ENCODE measurements at places on chromosomes 2 and 18.

GRCh38 chr2:239326831-239327535 is 73.8 kb downstream of the HDAC4 start:
- peak; percentile 63 for DNase-seq

DNA sequence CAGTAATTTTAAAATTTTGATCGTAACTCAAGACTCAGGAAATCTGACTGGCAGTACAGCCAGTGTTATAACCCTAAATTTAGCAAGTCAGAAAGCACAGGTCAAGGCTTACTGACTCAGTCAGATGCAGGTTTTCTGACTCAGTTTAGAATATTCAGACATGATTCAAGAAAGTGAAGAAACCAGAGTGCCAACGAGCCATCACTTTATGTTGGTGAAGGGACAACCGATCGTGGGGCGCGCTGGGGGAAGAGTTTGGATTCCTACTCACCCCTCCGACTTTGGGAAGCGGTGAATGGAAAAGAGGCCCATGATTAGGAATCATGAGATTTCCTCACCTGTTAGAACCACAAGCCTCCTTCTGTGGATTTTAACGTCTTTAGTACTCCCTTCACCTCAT is 998 bp downstream of the RNF149 start:
- no peak for DNase-seq

DNA sequence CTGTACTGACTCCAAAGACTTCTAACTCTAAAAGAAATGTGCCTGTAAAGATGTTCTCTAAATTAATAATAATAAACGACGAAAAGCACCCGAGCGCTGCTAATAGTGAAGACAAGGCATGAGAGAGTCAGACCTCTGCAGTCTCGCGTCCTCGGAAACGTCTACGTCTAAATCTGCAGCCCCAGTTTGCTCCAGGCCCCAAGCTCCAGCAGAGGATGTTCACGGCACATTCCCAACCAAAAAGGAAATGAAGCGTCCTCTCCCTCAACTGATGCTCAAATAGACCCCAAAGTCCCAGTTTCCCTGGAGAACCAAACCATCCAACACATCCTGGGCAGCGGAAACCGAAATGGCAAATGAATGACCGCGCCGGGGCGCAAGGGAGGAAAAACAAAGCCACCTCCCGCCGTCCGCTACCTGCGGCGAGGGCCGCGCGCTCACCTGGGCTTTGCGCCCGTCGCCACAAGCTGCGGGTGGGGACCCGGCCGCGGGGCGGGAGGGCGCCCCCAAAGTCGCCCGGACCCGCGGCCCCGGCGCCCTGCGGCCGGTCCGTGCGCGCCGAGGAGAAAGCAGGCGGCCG is 47.1 kb upstream of the CCDC150 start:
- DNase-seq = no peak

- DNase-seq = no peak
Measured at GRCh38 chr18:2985628-2986027, 27.3 kb downstream of the LPIN2 start.

- no peak for DNase-seq
Measured at GRCh38 chr18:3466872-3467271, 16.9 kb downstream of the TGIF1 start.

DNA sequence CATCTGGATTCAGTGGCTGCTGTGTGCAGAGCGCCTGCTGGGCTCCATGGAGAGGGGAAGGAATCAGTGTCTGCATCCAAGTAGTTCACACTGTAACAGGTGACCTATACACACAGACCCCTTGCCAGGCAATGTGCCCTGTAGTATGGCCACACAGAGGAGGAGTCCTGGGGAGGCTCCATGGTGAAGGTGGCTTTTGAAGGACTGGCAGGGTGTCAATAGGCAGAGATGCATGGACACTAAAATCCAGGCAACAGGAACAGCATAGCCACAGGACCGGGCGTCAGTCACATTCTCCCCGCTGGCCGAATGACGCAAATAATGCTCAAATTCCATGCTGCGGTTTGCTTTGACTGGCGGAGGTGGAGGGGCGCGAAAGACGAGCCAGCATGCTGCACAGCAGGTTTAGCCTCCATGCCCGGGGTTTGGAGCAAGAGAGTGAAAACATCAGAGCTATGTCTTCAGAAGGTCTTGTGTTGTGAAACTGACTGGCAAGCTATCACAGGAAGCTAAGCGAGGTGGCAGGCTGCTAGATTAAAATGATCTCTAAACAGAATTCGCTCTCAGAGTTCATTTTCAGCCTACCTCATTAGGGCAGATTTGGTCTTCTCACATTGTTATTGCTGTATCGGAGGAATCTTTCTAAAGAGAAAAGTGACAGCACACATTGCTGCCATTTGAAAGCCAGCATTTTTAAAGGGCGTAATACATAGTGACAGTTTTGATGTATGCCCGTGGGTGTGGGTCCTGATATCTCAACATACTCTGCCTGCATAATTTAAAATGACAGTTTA is 1.2 kb upstream of the CHMP1B start:
- peak; percentile 65 for DNase-seq

GRCh38 chr18:71541643-71542042 is 1002.5 kb downstream of the CBLN2 start:
- DNase-seq = no peak

DNA sequence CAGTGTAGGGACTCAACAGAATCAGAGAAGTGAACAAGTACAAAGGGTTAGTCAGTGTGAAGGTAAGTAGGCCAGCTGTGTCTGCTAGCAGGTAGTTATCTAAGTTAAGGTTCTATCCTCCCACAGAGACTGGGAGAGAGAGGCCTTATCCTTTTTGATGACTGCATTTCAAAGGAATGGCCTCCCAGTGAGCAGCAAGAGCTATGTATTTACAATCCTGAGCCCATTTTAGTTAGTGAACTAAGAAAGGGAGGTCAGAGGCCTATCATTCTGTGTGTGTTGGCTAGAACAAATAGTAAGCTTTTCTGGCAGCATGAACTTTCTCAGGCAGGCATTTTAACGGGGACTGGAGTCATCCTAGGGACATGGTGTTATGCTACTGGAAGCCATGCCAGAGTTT is 182.9 kb downstream of the VWC2L start:
- DNase-seq = no peak

- DNase-seq = no peak
Measured at GRCh38 chr2:149000158-149000938, 38.2 kb upstream of the LYPD6B start.

GRCh38 chr2:9657083-9657482 is 26.3 kb upstream of the YWHAQ start:
- DNase-seq = no peak

- no peak for DNase-seq
Measured at GRCh38 chr18:40821596-40822243, 1133.3 kb upstream of the PIK3C3 start.

DNA sequence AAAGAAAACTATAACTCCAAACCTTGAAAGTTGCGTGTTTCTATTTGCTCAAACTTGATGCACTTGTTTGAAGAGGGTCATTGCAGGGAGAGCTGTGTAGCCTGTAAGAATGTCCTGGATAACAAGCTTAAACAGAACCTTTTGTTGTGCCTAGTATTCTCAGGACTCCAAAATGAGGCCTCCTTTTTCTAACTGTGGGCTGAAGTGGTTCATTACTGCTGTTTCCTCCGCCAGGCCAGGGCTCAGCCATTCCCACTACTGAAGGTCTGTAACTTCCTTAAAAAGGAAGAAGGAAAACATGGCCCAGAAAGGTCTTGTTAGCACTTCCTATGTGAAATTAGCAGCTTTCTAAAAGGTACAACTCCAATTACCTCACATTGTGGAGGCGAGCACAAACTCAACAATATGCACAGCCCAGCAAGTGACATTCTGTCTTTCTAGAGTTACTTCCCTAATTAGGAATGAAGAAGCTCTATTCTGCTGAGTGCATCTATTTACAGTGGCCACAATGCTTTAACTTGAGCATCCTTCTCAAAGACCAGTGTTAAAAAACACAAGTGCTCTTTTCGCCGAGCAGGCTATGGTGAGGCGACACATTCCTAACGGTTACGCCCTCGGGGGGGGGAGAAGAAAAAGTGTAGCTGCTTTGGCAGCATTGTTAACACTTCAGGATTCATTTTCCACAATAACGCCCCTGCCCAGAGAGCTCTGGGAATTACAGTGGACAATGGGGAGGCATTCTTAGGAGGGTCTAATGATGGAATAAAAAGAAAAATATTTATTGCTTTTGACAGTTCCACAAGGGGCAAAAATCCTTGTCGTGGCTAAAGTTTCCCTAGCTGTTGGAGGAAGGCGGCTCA is 136.9 kb upstream of the SIX3 start:
- DNase-seq = no peak

GRCh38 chr2:47838686-47839085 is 55.7 kb downstream of the MSH6 start:
- no peak for DNase-seq

DNA sequence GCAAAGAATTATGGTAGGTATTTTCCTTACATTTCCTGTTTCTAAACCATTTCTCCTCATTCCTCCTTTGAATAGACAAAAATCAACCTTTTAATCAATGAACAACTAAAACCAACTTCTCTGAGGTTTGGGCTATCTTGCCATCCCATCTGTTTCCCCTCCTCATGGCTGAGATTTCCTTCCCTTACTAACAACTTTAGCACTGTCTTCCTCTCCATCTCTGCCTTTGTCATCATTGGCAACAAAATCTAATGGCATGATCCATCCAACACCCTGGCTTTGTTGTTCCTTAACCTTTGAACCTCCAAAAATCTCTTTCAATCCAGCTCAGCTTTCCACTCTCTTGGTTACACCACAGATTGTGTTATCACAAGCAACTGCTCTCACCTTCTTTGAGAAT is 95.3 kb upstream of the FAM136A start:
- no peak for DNase-seq

Measured in stimulated activated naive CD4-positive, alpha-beta T cell (primary cell).